ENCODE measurements at places on chromosomes 4 and X.

GRCh38 chr4:183350317-183351071 lies 28.3 kb upstream of the CLDN24 start:
- DNase-seq: no peak

- no peak for DNase-seq
These were observed 943.0 kb upstream of the PRKX start for GRCh38 chrX:4656419-4656818.

DNA sequence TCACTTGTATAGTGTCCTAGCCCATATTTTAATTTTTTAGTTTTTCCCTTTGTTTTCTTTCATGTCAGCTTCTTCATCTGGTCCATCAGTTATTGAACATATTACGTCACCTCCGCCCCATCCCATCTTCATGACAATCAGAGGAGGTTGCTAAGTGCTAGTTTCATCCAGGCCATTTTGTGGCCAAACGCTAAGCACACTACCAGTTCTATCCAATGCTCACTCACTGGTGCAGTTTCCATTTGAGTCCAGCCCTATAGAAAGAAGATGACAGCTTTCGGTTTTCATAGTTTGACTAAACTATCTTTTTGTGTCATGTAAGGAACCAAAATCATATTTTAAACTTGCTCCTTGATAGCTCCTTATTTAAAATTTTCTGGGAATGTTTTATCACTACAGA lies 304.2 kb downstream of the TENM3 start:
- DNase-seq: no peak

GRCh38 chr4:167966143-167966542 lies 126.2 kb upstream of the ANXA10 start:
- DNase-seq: no peak

DNA sequence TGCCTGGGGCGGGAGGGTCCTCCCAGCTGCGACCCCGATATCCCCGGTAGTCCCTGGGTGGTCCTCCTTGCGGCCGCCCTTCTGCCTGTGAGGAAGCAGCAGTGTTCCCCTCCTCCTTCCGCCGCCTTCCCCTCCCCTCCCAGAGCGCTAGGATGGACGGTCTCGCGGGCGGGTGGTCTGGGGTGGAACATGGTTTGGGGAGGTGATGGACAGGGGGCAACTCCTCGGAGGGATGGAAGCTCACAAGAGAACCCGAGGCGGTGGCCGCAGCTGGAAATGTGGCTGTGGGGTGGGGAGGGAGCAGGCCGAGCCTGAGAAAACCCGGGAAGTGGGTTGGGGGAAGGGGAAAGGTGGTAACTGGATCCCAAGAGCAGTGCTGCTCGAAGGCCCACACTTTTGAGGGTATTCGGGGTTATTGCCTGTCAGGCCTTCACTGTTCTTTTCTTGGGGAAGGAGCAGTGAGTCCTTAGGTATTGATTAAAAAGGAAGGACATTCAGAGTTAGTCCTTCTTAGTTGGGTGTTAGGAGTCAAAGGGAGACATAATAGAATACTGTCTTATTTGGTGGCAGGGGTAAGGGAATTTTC lies 581 bp downstream of the UBE2K start:
- no peak for DNase-seq

GRCh38 chr4:174449944-174450785 lies 72.1 kb downstream of the HPGD start:
- no peak for DNase-seq

GRCh38 chr4:137614491-137614890 lies 82.2 kb upstream of the PCDH18 start:
- no peak for DNase-seq

DNA sequence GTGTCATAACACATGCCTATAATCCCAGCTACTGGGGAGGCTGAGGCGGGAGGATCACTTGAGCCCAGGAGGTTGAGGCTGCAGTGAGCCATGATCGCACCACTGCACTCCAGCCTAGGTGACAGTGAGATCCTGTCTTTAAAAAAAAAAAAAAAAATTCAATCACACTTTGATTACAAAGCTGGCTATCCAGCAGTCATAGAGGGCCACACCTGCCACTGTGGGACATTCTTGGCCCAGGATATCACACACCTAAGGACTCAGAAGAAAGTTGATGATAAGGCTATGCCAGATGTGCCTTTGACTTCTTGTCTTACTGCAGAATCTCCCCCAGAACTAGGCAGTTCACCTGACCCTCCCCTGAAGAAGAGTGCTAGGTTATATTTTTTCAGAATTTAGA lies 122.5 kb upstream of the GALNT7 start:
- DNase-seq: no peak

DNA sequence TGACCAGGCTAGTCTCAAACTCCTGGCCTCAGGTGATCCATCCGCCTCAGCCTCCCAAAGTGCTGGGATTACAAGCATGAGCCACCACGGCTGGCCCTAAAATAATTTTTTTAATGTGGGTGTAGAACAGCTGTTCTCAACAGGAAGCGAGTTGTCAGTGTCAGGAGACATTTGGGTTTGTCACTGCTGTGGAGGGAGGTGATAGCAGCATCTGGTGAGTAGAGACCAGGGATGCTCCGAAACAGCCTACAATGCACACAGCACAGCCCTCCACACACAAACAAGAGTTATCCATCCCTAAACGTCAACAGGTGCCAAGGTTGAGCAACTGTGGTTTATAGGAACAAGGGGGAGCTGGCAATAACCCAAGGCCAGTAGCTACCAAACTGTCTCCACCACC lies 243.4 kb upstream of the STS start:
- DNase-seq: no peak

GRCh38 chrX:150966742-150967141 lies 16.4 kb upstream of the HMGB3 start:
- no peak for DNase-seq

DNA sequence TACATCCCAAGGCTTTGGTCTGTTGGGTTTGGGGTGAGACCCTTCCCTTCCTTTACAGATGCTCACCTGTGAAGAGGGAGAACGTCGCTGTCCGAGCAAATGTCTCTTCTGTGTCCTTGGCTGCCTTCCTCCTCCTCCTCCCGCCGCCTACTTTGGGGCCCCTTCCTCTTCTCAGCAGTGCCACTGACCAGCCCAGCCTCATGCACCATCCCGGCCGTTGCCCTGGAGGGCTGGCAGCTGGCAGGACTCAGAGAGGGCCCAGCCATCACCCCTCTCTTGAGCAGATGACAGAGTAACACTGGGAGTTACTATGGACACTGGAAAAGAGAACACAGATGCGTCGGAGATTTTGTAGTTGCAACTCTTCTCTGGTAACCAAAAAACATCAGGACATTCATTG lies 68.2 kb downstream of the TRMT44 start:
- no peak for DNase-seq

DNA sequence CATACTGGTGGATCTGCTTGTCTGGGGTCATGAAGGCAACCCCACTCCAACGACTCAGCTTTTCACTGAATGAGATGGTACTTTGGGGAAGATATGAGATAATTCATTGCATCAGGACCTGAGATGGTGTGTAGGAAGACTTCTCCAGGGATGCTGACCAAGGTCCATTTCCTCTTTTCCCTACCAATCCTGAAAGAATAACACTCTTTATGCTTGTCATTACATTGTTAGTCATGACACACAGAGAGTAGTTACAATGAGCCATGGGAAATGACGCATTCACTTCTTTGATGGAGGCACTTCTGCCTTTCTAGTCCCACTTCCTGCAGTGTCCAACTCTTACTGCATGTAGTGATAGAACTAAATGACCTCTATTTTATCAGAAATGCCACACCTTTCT lies 58.6 kb downstream of the AREG start:
- DNase-seq: peak; percentile 77

DNA sequence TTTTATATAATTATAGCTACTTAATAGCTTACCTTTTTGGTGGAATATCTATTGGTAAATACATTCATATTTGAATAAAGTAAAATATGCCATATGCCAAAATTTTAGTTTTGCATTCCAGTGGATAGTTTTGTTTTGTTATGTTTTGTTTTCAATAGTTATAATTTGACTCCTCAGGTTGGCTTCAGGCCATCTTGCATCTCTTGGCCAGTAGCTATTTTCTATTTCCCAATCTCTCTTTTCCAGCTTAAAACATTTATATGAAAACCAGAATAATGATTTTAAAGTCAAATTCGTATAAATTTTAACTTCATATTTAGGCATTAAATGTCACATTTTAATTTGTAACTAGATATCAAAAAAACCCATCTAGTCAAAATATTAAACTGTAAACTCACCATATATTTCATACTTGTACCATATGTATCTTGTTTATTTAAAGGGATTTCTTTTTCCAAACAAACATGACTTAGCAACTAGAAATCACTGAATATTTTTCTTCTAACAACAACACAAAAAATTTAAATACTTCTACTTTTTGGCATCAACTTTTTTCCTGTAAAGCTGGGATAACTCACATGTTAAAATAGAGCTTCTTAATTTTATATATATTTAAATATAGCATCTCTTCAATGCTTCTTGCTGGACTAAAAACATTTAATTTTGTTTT lies 1209.6 kb downstream of the PCDH7 start:
- no peak for DNase-seq

DNA sequence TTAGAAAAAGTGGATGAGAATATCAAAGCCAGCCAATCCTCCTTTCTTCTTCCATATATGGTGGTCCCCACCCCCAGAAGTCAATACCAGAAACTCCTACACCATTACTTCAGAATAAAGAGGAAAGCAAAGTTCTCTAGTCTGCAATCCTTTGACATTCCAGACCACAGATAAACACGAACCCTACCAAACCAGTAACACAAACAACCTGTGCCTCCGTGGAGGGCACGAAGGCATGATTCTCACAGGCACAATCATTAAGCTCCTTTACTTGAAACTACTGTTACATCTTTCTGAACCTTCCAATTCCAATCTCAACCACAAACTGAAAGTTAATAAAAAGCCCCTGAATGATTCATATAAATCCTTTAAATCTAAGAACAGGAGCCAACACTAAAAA lies 16.3 kb downstream of the MAML3 start:
- no peak for DNase-seq

DNA sequence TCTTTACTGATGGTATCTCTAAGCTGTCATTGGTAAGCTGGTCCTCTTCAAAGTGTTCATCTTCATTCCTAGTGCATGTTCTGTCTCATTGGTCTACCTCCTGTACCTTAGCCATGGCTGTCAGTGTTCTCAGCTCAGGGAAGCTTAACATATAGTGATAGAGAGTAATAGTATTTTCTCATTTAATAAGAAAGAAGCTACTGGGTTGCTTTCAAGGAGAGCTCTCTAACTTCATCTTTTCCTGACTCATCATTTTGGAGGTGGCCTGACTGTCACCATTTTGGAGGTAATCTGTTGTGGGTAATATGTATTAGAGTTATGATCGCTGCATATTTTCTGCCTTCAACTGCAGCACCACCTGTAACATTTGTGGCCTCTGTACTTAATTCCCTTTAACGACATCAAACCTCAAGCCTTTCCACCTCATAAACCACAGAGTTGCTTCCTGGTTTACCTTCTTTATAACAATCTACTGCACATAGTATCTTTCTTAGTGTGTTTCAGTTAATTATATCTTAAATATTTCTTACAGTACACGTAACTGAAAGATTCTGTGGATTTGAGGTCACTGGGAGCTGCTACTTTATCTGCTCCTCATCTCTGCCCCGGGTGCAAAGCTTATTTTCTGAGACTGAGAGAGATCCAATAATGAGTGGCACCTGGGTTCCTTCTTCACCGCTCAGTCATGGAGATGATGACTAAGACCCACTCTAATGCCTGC lies 474.0 kb upstream of the TECRL start:
- DNase-seq: no peak

DNA sequence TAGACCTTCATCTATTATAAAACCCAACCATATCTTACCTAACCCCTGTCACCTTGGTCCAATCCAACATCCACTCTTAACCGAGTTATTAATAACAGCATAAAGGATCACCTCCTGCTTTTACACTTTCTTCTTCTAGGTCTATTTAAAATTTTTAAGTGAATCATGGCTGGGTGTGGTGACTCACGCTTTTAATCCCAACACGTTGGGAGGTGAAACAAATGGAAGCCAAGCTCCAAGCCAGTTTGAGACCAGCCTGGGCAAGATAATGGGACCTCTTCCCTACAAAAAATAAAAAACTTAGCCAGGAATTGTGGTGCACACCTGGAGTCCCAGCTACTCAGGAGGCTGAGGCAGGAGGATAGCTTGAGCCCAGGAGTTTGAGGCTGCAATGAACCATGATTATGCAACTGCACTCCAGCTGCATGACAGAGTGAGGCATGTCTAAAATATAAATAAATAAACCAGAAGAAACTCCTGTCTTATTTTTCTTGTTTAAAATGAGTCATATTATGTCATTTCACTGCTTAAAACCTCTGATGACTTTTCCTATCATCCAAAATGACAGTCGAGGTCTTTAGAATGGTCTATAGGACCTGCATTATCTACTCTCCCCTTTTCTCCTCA lies 188.4 kb downstream of the GASK1B start:
- DNase-seq: no peak

DNA sequence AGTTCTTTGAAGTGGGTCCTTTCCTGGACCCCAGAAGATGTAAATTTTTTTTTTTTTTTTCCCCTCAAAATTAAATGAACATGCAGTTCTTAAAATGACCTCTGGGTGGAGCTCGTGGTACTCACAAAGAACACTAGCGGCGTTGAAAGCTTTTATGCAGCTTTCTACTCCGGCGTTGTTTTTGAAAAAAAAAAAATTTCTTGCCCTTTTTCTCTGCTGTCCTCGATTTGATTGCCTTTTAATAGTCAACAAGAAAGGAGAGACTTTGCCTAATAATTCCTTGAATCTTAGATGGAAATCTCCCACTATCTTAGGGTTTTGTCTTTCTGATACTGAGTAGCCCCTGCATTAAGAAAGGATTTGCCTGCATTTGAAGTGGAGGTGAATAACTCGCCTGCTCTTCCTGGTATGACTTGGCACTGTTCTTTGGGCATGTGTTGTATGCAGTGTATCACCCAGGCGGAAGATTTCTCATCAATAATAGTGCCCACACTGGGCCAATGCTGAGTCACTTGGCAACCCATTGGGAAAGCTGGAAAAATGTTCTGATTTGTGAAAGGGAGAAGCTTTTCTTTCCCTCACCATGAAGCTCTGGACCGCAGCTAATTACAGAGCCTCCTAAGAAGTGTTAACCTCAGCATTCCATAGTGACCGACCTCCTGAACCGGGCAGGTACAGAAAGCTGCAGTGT lies 104.0 kb downstream of the PHEX start:
- DNase-seq: peak; percentile 80

DNA sequence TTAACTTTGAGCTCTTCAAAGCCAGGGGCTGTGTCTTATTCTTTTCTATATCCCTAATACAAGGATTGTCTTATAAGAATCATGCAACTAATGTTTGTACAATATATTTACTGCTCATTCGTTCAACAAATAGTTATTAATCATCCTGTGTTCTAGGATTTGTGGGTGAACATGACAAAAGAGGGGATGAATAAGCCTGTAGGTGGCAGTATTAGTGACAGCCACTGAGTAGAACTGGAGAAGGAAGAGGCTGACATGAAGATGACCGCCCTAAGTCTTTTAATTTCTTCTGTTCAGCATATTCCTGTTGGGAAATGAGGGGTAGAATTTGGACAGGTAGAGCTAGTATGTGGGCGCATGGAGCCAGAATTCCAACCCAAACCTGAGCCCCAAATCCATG lies 11.9 kb upstream of the LINC00632 start:
- DNase-seq: no peak

DNA sequence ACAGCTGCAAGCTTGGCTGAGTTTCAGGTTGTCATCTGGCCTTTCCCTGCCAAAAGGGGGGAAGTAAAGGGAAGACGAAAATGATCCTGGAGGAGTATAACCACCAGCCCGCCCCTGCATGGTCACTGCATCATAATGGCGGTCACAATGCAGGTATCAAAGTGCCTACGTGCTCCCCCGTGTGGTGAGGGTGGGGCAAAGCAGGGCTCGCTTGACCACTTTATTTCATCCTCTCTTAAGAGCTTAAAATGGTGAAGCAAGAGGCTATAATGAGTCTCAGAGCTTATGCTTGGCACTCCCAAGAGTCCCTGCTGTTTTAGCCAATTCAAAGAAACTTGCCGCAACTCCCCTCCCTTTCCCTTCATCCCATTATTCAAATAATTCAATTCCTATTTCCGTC lies 105.6 kb downstream of the APOOL start:
- DNase-seq: no peak
